Omental fat pad (tissue), 4 donors: ENCODE measurements at places on chromosomes 7 and 10.

DNA sequence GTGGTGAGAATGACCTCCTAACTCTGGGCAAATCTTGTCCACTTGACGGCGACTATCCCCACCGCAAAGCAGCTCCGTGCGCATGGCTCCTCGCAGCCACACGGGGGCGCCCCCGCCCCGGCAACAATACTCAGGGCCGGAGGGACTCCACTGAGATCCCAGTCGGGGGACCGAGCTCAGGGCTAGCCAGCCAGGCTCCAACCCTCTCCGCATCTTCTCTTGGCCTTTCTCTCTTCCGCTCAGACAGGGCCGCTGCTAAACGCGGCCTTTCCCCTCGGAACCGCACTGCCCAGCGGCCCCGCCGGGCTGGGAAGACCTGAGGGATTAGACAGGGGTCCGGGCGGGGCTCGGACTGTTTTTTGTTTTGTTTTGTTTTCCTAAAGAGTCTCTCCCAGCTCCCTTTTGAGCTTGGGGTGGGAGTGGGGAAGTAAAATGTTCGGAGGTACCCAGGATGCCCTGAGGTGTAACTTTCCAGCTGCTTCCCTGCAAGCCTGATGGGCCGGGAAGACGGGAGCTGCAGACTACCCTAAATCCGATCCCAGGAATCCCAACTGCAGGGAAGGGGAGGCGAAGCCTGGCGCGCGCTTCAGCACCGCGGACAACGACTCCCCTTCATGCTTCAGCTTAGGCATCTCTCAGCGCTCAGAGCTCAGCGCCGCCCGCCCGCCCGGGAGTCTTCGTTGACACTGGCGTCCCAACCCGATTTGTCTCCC is 2.7 kb downstream of the KCNIP2 start:
- DNase-seq: no peak

DNA sequence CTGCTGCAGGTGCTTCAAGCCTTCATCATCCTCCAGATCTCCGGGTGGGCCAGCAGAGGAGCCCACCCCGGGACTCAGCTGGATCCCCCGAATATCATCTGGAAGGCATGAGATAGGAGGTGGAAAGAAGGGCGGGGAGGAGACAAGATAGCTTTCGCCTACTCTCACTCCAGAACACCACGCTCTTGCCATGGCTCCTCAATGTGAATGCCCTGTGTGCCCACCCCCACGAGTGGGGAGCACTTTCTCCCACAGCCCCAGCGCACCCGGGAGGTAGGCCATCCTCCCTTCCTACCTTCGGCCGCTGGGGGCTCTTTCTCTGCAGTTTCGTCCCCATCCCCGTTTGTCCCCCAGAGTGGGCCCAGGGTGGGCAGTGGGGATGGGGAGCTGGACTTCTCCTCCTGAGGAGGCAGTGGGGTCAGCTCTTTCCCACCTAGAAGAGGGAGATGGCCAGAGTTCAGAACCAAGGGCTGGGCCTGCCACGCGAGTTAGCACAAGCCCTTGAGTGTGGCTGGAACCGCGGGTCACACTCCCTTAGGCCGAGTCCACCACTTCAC is 8.9 kb downstream of the GIGYF1 start:
- DNase-seq: no peak

DNA sequence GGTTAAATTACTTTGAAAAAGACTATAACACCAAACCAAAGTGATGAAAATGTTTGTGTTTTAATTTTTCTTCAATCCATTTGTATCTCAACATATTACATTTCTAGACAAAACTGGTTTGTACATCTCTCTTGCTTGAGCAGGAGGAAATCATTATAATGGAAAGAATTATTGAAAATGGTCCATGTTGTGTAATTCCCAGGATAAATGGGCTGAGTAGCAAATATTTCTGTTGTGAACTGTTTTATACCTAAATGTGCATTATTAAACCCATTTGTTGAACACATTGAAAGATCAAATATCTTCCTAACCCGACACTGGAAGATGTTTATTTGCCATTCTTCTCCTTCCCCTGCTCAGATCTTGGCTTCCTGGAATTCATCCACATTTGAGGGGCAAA is 14.1 kb upstream of the CDK6 start:
- no peak for DNase-seq

DNA sequence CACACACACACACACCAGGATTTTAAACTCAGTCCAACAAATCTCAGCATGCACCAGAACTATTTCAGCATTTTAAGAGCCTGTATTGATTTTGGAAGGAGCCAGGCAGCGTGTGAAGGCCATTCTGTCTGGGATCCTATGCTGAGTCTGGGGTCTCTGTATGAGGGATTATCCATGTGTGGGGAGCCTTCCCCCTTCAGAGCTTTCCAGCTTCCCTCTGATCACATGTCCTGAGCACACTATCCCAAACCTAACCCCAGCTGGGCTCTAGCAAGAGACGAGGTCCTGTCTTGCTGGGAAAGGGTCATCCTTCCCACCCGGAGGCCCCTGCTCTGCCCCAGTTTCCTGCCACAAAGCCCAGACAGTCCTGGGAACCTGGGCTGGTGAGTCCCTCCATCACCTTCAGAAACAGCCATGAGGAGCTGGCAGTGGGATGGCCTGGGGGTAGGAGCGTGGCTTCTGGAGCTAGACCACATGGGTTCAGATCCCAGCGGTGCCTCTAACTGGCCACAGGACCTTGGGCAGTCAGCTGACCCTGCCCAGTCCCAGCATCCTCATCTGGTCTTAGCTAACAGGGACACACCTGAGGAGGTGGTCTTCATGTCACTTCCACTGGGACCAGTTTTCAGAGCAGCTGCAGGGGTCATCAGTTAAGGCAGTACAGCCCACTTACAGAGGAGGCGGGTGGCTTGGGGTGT is 79.6 kb upstream of the RET start:
- DNase-seq: no peak

DNA sequence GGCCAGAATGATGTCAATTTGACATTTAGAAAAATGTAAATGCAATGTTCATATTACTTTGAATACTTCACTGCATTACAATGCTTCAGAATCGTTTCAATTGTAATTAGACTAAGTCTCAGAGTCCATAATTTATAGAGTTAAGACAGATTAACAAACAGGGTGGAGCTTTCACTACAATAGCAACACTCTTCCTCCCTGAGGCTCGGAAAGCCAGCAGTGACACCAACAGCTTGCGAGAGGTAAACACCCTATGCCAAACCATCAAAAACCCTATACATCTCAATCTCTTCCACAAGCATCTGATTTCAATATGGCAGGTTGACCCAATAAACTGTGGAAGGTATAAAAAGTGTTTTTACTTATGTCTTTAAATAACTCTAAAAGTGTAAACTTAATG is 72.2 kb downstream of the DOCK4 start:
- DNase-seq: no peak

DNA sequence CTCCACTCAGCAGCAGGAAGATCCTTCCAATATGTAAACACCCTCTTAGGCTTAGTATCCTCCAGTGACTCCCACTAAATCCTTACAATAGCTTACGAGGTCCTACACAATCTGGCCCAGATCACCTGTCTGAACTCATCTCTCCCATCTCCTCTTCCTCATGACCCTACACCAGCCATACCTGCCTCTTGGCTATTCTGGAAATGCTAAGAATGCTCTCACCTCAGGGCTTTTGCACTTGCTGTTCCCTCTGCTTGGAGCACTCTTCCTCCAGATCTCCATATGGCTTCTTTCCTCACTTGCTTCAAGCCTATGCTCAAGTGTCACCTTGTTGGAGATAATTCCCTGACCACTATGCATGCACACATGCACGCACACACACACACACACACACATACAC is 50.8 kb upstream of the FRMD4A start:
- DNase-seq: no peak

DNA sequence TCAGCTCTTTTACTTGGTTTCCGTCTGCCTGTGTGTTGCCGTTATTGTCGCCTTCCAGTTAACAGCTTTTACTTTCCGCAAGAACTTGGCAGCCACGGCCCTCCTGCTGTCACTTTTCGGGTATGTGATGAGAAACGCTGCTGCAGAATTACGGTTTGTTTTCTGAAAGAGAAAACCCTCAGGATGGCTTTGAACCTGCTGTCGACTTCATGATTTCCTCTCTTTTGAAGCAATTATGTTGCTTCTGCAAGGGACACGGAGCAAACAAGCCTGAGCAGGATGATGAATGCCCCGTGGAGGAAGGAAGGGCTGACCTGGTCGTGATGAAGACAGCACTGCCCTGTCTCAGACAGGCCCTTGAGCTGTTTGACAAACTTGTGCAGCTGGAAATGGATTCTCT is 339.8 kb downstream of the ABCA13 start:
- no peak for DNase-seq

GRCh38 chr10:64394744-64395143 is 873.5 kb downstream of the REEP3 start:
- DNase-seq: no peak

DNA sequence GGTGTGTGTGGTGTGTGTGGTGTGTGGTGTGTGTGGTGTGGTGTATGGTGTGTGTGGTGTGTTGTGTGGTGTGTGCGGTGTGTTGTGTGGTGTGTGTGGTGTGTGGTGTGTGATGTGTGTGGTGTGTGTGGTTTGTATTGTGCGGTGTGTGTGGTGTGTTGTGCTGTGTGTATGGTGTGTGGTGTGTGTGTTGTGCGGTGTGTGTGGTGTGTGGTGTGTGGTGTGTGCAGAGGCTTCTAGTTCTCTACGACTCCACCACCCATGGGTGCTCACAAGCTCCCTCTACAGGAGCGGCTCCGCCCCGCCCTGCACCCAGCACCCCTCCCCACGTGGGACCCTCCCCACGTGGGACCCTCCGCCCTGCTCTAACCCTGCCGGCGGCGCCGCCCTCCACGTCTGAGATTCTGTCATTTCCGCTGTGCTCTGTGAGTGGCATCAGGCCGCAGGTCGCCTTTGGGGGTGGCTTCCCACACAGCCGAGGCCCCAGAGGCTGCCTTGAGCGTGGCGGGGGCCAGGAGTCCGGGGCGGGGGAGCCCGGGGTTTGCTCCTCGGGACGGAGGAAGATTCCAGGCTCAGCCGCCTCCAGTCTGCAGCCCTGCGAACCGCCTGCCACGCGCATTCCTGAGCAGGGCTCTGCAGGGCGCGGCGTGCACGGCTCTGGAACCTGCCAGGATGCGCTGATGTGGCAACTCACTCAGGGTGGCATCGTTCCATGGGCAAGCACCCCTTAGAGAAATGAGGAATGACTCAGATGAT is 37.0 kb upstream of the DNAJB6 start:
- DNase-seq: no peak

DNA sequence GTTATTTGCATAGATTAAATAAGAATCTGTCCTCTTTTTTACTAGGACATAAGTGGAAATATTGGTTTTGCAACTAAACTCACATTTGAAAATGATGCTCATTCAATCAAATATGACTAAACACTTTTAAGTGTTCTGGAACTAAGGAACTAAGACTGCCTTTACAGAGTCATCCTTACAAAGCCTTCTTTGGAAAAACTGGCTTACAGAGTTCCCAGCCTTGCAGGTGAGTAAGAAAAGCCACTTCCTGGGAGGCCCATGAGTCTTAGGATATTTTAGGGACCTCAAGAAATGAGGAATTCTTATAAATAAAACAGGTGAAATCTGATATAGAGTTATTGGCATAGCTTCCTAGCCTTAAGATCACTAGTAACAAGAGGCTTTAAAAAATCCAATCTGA is 135.5 kb downstream of the ALOX5 start:
- DNase-seq: no peak

DNA sequence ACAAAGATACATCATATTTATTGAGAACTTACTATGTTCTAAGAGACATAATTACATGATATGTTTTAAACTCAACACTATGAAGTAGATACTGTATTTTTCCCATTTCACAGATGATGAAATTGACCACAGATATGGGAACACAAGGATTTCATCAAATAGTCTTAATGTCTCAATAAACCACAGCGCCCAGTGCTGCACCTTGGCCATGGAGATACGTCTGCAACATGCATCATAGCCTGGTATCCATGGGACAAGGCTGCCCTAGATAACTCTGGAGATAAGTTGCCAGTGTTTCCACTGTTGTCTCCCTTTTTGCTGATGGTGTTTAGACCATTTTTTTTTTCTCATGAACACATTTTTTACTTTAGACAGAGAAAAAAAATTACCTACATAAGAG is 97.5 kb downstream of the GNAT3 start:
- no peak for DNase-seq

- DNase-seq: no peak
Observed at GRCh38 chr10:95305606-95306317, 15.0 kb upstream of the PDLIM1 start.

DNA sequence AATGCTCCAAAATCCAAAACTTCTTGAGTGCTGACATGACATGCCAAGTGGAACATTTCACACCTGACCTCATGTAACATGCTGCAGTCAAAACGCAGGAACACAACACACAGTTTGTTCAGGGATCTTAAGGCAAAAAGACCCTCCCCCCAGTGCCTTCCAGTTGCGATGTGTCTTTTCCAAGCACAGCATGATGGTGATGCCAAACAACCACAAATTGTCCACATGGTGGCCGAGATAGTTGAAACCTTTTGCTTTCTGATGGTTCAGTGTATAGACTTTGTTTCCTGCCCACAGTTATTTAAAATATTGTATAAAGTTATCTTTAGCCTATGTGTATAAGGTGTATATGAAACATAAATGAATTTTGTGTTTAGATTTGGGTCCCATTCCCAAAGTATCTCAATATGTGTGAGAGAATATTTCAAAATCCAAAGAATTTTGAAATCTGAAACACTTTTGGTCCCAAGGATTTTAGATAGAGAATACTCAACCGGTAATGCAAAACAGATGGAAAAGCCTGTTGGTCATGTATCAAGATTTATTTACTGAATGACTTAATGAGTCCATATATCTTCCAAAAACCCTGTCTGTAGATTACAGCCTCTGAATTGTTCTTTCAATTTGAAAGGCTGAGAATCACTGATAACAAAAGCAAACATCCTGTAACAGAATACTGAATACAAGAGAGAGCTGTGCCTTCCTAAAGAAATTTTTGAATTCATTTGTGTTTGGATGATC is 93.4 kb upstream of the OIT3 start:
- no peak for DNase-seq

DNA sequence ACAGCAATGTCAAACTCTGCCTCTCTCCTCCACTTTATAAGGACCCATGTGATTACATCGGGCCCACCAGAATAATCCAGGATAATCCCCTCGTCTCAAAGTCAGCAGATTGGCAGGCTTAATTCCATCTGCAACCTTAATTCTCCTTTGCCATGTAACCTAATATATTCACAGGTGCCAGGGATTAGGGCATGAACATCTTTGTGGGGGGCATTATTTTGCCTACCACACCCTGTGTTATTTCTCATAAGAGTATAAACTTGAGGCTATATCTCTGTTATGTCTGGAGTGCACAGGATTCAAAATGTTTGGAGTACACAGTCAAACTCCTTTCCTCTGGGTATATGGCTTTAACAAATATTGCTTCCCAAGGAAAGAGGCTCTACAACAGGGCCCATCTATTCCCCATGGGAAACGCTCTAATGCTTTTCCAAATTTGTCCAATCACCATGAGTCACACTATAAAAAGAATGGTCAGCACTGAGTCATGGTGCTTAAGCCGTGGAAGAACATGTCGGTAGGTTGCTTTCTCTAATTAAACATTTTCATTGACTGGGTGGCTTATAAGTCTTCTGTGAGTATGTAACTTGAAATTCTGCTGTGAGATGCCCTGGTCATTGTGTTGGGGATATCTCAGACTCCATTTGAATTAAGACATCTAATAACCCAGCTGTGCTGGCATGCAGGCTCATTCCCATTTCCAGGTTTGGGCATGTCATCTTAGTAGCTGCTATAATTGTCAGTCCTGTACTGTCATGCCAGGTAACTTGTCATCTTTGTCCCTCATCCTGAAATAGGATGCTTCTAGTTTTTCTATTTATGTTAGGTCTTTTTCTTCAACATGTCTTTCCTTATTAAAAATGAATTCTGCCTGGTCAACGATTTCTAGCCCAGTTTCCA is 11.5 kb upstream of the AKR1B10 start:
- DNase-seq: no peak

GRCh38 chr7:39923091-39923490 is 27.0 kb upstream of the CDK13 start:
- no peak for DNase-seq
